ENCODE measurements at places on chromosomes 4 and X.

- no peak for DNase-seq
Measured at GRCh38 chrX:86946569-86946968, 571.0 kb upstream of the KLHL4 start.

- no peak for DNase-seq
Measured at GRCh38 chrX:65677954-65678469, 10.6 kb downstream of the MSN start.

DNA sequence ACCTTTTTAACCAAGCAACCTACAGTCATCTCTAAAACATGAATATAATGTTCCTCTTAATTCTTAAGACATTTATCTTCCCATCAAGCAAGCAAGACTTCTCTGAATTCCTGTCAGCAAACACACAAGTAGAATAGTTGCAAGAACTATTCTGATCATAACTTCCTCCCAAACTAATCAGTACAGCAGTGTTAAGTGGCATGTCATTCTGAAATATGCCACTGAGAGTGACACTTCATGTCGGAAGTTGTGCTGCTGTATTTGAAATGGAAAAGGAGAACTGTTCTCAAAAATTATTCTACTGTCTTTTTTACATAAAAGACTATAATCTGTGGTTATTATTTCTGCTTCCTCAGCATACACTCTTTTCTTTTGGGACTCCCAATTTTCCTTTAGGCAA lies 546.6 kb downstream of the PCDH18 start:
- DNase-seq = no peak

GRCh38 chrX:150767475-150768131 lies 74.4 kb downstream of the MTMR1 start:
- DNase-seq = no peak

GRCh38 chrX:25022499-25023325 lies 6.9 kb upstream of the ARX start:
- no peak for DNase-seq

DNA sequence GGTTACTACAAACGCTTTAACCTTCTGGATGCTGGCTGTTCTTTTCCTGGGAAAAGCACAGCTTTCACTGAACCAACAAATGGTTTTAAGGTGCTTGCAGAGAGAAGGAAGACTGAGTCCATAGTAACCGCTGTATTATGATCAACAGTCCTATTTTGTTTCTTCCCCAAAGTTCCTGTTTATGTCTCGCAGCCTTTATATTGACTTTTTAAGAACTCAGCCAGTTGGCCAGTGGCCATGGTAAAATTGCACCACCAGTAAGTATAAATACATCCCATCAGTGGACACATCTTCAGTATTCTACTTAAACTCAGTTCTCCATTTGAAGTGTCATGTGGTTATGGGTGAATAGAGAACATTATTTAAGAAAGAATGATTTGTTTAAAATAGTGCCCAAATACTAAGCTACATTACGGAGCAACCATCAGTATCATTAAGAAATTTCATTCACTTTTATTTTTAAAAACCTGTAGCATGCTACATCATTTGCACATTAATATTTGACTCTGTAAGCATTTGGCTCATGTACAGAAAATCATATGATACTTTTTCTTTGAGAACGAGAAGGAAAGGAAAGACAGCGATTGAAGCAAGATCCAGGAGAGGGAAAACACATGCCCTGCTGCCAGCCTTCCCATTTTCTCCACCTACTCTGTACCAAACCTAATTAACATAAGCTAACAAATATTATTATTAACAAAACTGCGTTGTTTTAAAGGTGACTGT lies 287.0 kb downstream of the ARHGAP24 start:
- DNase-seq = no peak

- DNase-seq = no peak
Measured at GRCh38 chr4:57691370-57691769, 581.2 kb upstream of the IGFBP7 start.

All from CD4-positive, alpha-beta memory T cell (primary cell).